ENCODE measurements at places on chromosomes 7 and 10. TPM values are rescaled to one million over a fixed set of nuclear protein-coding genes. Genes with fewer than 3 reads are reported as not detected.

Gene BAIAP2L1
- 1.4 TPM for total RNA-seq

Gene NPFFR1
- not detected for total RNA-seq

Gene PKD2L1
- not detected for total RNA-seq

Gene TACC2
- total RNA-seq, result 8.2 TPM

Gene FXYD4
- total RNA-seq, result not detected

Gene ZNF248
- total RNA-seq, result 5.2 TPM

Gene EBF3
- 6.5 TPM for total RNA-seq

Gene C10orf71
- not detected for total RNA-seq

Gene C10orf143
- total RNA-seq, result 0.14 TPM

Gene SFRP4
- total RNA-seq, result not detected

Gene PTPRZ1
- under 0.01 TPM for total RNA-seq

Gene CCDC172
- not detected for total RNA-seq
